ENCODE measurements at places on chromosomes 11 and 22.

DNA sequence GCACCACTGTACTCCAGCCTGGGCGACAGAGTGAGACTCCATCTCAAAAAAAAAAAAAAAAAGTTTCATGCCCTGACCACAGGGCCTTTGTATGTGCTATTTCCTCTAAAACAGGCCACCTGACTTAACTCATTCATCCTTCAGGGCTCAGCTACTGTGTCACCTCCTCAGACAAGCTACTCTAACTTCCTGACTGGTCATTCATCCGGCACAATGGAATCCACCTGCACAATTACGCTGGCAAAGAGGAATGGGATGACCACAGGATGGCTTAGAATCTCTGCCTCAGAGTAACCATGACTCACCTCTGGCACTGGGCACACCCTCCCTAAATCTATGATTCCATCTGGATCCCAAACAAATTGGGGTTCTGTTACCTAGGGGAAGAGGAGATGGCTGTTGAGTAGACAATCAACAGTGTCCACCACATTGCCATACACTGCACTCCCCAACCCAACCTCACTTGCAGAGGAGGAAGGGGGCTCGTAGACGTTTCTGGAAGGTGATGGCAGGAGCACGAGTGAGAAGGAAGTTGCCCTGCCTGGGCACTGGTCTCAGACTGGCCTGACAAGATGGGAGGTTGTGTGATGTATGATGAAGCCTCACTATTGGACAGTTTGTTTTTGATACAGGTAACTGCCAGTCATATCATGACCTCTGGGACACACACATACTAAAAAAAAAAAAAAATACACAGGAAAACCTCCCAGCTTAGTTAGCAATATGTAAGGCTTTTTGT is 22.8 kb upstream of the HMOX1 start:
- no peak for DNase-seq

DNA sequence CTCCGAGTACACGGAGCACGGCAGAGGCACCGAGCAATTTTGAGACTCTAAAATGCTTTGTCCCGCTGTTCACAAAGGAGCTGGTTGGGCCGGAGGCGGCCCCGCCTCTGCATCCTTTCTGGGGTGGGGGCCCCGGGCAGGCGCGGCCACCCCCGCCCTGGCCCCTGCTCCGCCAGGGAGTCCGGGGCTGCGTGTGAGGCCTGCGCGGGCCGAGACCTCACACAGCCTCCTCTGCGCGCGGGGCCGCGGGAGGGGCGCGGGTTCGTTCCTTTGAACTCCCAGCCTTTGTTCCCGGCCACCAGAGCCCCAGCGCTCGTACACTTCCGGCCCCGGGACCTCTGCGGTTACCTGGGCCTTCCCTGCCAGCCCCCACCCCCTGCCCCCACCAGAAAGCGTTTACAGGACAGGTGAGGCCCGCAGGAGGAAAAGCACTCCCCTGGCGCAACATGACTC is 1.6 kb downstream of the FGF19 start:
- DNase-seq: no peak

GRCh38 chr11:78112582-78113275 is 26.7 kb downstream of the ALG8 start:
- DNase-seq: no peak

GRCh38 chr11:12046636-12047236 is 38.3 kb upstream of the DKK3 start:
- no peak for DNase-seq

GRCh38 chr22:42637555-42637954 is 2.8 kb downstream of the ATP5MGL start:
- no peak for DNase-seq
